ENCODE measurements at places on chromosomes 3 and 15. TPM values are rescaled to one million over a fixed set of nuclear protein-coding genes. Genes with fewer than 3 reads are reported as not detected.

DNA sequence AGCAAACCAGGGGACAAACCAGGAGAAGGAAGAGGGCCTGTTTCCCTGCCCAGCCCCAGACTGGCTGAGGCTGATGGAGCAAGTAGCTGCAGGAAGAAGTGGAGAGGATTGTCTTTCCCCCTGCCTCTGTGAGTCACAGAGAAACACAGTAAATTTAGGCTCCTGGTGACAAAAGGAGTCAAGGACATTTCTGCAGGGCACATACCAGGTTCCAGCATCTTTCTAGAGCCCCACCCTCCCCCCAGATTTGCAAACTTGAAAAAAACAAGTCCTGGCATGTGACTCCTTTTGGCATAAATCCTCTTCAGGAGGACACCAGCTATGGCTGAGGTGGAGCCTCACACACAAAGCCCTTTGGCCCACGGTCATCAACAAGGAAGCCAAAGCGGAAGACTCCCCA lies 17.8 kb downstream of the PLD1 start:
- H3K4me1 ChIP-seq: peaks cover 51% of the 10 kb centered on the region
- H3K36me3 ChIP-seq: no peaks in the 10 kb centered on the region
- no peak for DNase-seq

GRCh38 chr15:71254491-71254890 lies 139.2 kb downstream of the THSD4 start:
- no peaks in the 10 kb centered on the region for H3K27me3 ChIP-seq
- no peak for DNase-seq
- H3K4me3 ChIP-seq: no peak overlapping the region
- no peak overlapping the region for H3K27ac ChIP-seq
- peaks cover 41% of the 10 kb centered on the region for H3K36me3 ChIP-seq

Gene MEIS2
- total RNA-seq: 10.0 TPM

DNA sequence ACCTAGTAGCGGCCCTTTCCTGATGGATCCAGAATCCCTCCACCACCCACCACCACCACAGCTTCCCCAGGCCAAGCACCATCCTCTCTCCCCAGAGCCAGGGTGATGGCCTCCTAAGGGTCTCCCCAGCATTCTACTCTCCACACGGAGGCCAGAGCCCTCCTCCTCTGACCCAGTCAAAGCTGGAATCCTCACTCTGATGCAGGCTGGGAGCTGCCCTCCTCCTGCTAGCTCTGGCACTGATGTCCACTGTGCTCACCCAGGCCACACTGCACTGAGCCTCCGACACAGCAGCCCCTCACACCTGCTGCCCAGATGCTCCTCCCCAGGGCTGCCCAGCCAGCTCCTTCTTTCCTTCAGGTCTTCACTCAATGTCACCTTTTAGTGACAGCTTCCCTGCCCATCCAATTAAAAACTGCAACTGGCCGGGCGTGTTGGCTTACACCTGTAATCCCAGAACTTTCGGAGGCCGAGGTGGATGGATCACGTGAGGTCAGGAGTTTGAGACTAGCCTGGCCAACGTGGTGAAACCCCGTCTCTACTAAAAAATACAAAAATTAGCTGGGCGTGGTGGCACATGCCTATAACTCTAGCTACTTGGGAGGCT lies 21.0 kb downstream of the XXYLT1 start:
- no peaks in the 10 kb centered on the region for H3K4me1 ChIP-seq
- H3K36me3 ChIP-seq: no peaks in the 10 kb centered on the region
- DNase-seq: no peak
- H3K27me3 ChIP-seq: no peaks in the 10 kb centered on the region
- H3K27ac ChIP-seq: no peak overlapping the region
- no peak overlapping the region for H3K4me3 ChIP-seq

Gene CACNA1D
- not detected for total RNA-seq

- peak overlapping the region; percentile 92 for H3K27ac ChIP-seq
- DNase-seq: peak; percentile 99
- H3K4me3 ChIP-seq: no peak overlapping the region
Measured at GRCh38 chr3:58161435-58162398, 49.1 kb downstream of the DNASE1L3 start.

Gene ECE2
- total RNA-seq: not detected

GRCh38 chr3:189288348-189289235 lies 116.8 kb downstream of the TPRG1 start:
- no peak overlapping the region for H3K4me3 ChIP-seq
- H3K27me3 ChIP-seq: no peaks in the 10 kb centered on the region
- no peak overlapping the region for H3K27ac ChIP-seq
- H3K4me1 ChIP-seq: peaks cover 8% of the 10 kb centered on the region

GRCh38 chr3:168815946-168816345 lies 720.2 kb upstream of the GOLIM4 start:
- DNase-seq: no peak
- no peak overlapping the region for H3K27ac ChIP-seq
- no peak overlapping the region for H3K4me3 ChIP-seq
- 0 out of 2 replicates have a peak, but pooled peaks cover 3% of the 10 kb centered on the region for H3K27me3 ChIP-seq
- H3K36me3 ChIP-seq: no peaks in the 10 kb centered on the region

GRCh38 chr15:60936186-60936585 lies 292.9 kb downstream of the RORA start:
- H3K27ac ChIP-seq: no peak overlapping the region
- DNase-seq: no peak
- peaks cover 18% of the 10 kb centered on the region for H3K4me1 ChIP-seq
- no peaks in the 10 kb centered on the region for H3K27me3 ChIP-seq
- H3K4me3 ChIP-seq: no peak overlapping the region
- no peaks in the 10 kb centered on the region for H3K36me3 ChIP-seq

DNA sequence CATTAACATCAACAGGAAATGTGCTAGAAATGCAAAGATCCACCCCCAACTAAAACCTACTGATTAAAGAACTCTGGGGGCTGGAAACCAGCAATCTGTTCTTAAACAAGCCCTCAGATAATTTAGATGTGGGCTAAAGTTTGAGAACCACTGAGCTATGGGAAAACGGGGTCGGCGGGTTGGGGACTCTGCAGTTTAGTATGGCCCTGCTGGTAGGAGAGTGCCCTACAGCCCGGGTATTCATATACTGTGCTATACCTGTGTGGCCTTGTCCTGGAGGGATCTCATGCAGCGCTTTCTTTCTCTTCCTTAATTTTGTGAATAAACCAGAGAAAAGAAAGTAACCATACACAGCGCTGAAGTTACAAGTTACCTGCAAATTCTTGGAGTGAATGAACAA lies 189.7 kb upstream of the GBE1 start:
- H3K4me3 ChIP-seq: no peak overlapping the region
- no peaks in the 10 kb centered on the region for H3K4me1 ChIP-seq
- H3K27me3 ChIP-seq: no peaks in the 10 kb centered on the region
- no peak for DNase-seq

DNA sequence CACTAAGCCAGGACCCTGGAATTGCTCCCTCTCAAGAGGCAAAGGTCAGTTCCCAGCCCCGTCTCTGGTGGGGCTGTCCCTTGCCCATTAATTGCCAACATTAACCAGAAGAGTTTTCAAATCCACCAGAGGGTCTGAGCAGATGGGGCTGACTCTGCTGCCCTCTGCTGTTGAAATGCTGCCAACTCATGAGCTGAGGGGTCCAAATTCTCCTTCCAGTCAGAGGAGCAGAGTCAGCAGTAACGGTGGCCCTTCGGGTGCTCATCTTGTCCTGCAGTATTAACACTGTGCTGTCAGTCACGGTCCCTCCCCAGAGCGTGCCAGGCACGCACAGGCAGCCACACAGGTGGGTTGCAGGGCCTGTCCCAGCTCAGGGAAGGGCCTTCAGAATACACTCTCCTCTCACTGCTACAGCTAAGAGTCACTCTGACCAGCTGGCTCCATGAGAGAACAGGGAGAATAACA lies 10.7 kb upstream of the SPTBN5 start:
- peak; percentile 79 for DNase-seq
- no peaks in the 10 kb centered on the region for H3K4me1 ChIP-seq
- peaks cover 50% of the 10 kb centered on the region for H3K36me3 ChIP-seq
- no peak overlapping the region for H3K4me3 ChIP-seq
- H3K27ac ChIP-seq: no peak overlapping the region

DNA sequence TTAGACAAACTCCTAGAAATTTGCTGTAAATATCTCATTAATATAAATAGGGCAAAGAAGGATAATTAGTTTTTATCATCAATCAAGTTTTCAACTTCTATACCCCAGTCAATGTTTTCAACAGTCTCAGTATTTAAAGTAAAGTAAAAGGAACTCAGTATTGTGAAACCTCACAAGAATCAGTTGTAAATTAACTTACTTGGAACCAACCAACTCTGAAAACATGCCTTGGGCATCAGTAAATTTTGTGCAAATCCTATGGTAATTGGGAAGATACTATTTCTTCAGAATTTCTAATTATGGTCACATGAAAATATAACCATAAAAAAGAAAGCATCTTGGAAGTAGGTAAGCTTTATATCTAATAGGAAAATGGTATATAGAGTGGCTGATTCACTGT lies 1139.0 kb downstream of the TUSC7 start:
- H3K4me1 ChIP-seq: 0 out of 2 replicates have a peak, but pooled peaks cover 4% of the 10 kb centered on the region
- DNase-seq: no peak
- H3K4me3 ChIP-seq: no peak overlapping the region
- H3K36me3 ChIP-seq: no peaks in the 10 kb centered on the region
- H3K27me3 ChIP-seq: no peaks in the 10 kb centered on the region

DNA sequence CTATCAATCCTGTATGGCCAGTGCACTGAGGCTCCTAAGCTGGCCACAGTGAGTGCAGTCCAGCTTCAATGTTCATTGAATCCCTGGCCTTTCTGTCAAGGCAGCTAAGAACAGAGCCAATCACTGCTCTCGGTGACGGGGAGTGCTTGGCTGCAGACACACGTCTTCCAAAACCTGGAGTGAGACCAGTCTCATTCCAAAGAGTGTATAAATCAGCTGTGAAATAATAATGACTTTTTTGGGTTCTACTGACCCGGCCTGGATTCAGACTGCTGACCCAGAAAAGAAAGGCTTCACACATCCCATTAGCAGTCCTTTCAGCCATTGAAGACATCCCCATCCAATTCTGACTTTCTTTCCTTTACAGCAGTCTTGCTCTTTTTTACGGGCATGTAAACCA lies 665.5 kb downstream of the GBE1 start:
- no peak overlapping the region for H3K4me3 ChIP-seq
- H3K4me1 ChIP-seq: no peaks in the 10 kb centered on the region
- no peaks in the 10 kb centered on the region for H3K27me3 ChIP-seq
- DNase-seq: no peak
- H3K27ac ChIP-seq: no peak overlapping the region

DNA sequence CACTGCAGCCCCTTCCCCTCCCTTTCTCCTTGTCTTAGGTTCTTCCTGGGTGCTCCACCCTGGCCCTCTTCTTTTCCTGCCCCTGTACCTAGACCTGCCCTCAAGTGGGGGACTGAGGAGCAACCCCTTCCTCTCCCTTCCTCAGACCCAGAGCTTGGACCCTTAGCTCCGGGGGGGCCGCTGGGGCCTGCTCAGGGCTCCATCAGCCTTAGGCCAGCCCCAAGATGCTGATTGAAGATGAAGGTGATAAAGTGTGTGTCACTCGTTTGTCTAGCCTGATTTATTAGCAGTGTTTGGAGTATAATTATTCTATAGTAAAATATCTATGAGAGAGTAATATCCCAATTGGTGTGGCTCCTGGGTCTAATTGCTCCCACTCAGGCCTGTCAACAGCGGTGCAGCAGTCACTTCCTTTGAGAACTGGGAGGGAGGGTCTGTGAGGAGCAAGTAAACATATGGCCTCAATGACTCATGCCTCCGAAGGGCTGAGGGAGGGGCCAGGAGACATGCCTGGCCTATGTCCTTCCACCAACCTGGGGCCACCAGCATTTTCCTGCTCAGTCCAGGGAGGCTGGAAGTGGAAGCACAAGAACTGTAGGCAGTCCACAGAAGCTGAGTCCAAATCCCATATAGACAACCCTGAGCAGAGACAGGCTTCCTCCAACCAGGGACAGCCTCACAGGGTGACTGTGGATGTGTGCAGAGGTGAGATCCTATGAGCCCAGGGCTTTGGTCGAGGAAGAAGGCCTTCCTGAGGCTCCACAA lies 123.2 kb downstream of the DNAJB8 start:
- no peaks in the 10 kb centered on the region for H3K36me3 ChIP-seq
- H3K27ac ChIP-seq: peak overlapping the region; percentile 25
- H3K4me1 ChIP-seq: peaks cover 13% of the 10 kb centered on the region
- no peak overlapping the region for H3K4me3 ChIP-seq
- no peaks in the 10 kb centered on the region for H3K27me3 ChIP-seq
- DNase-seq: peak; percentile 78

DNA sequence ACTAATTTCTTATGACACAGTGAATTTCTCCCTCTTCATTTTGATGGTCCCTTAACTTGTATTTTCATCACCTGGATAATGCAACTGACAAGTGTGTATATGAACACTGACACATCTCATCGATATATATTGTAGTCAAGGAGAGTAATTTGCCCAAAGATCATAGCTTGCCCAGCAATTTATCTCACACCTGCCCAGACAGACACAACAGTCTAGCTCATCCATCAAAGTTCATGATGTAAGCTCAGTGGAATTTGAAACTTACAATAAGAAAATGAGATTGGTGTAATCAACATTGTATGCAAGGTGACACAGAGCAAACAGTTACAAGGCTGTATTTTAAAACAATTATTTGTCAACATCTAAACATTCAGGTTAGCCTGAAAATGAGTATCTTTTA lies 805.8 kb downstream of the NAALADL2 start:
- no peak for DNase-seq
- H3K36me3 ChIP-seq: no peaks in the 10 kb centered on the region
- H3K27ac ChIP-seq: no peak overlapping the region

DNA sequence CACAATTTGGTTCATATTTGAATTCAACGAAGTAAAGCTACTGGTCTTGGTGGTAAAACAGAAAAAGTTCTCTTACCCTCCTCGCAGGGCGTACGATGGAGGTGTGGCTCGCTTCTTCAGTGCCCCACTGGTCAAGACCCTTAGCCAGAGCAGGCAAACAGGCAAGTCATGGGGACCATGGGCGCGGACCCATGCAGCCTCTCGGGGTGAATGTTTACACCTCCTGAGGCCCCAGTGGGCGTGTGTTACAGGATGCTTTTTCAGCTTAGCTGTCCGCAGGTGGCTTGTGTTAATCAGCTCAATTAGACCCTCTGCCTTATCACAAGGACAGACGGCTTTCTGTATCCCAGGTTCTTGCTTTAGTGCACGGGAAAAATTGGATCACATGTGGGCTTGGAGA lies 991.8 kb downstream of the GBE1 start:
- 0 out of 2 replicates have a peak, but pooled peaks cover 6% of the 10 kb centered on the region for H3K4me1 ChIP-seq
- H3K27ac ChIP-seq: peak overlapping the region; percentile 29
- DNase-seq: peak; percentile 10
- peak overlapping the region; percentile 88 for H3K4me3 ChIP-seq
- H3K27me3 ChIP-seq: no peaks in the 10 kb centered on the region
- H3K36me3 ChIP-seq: no peaks in the 10 kb centered on the region

DNA sequence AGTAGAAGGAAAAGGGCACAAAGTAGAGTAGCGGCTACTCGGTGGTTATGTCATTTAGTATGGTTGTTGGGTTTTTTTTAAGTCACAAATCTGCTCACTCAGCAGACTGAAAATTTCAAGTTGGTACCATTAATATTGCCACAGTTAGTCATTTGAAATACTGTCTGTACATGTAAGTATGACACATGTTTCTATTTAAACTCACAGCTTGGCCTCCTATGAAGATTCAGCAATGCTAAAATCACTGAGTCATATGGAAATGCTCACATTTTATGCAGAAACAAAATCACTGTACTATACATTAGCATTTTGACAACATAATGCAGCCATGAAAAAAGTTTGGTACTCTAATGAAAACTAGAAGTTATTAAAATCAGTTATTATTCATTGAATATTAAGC lies 571.9 kb downstream of the TAFA4 start:
- DNase-seq: no peak
- no peak overlapping the region for H3K4me3 ChIP-seq
- H3K4me1 ChIP-seq: no peaks in the 10 kb centered on the region

- H3K27me3 ChIP-seq: no peaks in the 10 kb centered on the region
- peaks cover 66% of the 10 kb centered on the region for H3K4me1 ChIP-seq
- no peak for DNase-seq
- H3K36me3 ChIP-seq: peaks cover 7% of the 10 kb centered on the region
Measured at GRCh38 chr3:158713094-158713499, 19.2 kb downstream of the RARRES1 start.

Measured in PC-3 (cell line).